ENCODE measurements at places on chromosomes 16 and 17.

- DNase-seq: peak; percentile 17
Measured at GRCh38 chr16:85041219-85042166, 13.9 kb downstream of the KIAA0513 start.

DNA sequence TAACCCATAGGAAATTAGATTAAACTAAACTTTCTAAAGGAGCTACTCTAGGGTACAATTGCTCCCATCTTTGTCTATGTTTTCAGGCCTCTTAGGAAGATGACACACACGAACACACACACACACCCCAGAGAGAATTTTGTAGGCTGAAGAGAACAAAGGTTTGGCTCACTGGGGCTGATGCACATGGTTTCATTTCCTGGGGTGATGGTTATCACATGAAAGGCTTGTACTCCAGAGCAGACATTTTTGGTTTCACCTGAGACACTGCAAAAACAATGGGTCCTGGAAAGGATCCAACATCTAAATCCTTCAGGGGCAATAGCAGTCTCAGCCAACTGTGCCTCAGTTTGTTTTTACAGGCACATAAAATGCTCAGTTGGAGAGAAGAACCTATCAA, 62.8 kb downstream of the GRB7 start:
- no peak for DNase-seq

GRCh38 chr17:73551144-73551543, 93.1 kb downstream of the SDK2 start:
- DNase-seq: no peak

- no peak for DNase-seq
Measured at GRCh38 chr16:18013863-18014262, 322.7 kb downstream of the NPIPA8 start.

GRCh38 chr16:64361753-64362152, 760.1 kb downstream of the CDH11 start:
- no peak for DNase-seq

DNA sequence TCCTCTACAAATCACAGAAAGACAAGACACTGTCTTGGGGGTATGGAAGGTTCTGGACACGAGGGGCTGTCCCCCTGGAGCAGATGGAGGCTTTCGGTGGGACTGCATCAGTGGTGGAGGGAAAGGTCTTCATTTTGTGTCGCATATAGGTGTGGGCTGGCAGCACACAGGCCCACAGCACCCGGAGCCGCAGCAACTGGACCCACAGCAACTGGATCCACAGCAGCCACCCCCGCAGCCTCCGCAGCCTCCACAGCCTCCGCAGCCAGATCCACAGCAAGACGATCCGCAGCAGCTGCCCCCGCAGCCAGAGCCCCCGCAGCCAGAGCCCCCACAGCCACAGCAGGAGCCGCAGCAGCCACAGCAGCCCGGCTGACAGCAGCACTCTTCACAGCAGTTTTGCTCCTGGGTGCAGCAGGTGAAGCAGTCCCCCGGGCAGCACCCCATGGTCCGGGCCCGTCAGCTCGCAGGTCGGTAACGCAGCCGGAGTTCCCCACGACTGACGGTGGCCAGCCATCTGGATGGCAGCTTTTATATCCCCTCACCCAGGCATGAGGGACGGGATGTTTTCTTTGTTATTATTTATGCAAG, at the start of gene KRTAP17-1:
KRTAP17-1 (minus strand) TSS at position 507 of the 591 bp plus-strand sequence; CDS start at position 447, 60 bp downstream.
- DNase-seq: no peak

GRCh38 chr17:80663781-80664206, 119.2 kb downstream of the RPTOR start:
- DNase-seq: peak; percentile 29

DNA sequence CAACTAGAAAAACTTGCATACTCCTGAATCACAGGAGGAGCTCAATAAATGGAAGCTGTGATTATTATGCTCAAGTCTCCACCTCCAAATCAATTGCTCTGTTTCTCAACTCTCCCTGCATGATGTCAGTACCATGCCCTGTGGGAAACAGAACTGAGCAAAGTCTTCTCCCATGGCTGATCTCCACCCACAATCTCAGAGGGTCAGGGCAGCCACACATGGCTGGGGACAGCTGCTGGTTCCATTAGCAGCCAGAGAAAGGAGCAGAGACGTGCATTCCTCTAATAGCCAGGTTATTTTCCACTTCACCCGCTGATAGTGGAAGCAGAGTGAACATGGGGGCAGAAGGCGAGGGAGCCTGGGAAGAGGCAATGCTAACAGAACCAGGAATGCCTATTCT, 85.5 kb upstream of the TMEM132E start:
- no peak for DNase-seq

DNA sequence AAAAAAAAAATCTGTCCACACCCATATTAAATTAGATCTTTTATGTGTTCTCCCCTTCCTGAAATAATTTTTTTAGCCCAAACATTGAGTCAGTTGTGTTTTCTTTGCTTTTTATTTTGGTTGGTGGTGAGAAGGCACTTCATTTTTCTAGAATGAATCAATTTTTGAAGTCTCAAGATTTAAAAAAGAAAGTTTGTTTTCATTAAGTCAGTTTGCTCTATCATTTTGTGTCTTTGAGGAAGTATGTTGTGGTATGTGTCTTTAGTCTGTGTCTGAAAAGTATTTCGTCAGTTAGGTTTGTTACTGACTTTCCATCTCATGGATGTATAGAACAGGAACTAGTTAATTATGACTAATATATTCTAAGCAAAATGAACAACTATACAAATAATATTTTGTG, 3.8 kb downstream of the IGF2BP1 start:
- no peak for DNase-seq

GRCh38 chr16:21644674-21645073, 7.7 kb downstream of the IGSF6 start:
- DNase-seq: no peak

DNA sequence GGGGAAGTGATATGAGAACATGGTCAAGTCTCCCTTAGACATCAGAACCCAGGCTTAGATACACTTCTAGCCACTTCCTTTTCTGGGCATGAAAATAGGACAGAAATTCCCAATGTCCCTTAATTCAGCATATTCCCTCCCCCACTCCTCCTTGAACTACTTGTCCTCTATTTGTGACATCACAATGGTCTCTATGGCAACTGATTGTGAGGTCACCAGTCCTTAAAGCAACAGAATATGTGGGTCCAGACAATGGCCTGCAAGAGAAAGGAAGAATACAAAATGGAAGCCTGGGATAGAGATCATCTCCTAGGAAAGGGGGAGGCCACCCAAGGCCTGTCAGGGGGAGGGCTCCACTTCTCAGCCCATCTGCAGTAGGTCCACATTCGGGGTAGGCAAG, 6.7 kb upstream of the SEZ6 start:
- DNase-seq: no peak

GRCh38 chr17:64306850-64307463, 43.9 kb upstream of the TEX2 start:
- DNase-seq: peak; percentile 9

DNA sequence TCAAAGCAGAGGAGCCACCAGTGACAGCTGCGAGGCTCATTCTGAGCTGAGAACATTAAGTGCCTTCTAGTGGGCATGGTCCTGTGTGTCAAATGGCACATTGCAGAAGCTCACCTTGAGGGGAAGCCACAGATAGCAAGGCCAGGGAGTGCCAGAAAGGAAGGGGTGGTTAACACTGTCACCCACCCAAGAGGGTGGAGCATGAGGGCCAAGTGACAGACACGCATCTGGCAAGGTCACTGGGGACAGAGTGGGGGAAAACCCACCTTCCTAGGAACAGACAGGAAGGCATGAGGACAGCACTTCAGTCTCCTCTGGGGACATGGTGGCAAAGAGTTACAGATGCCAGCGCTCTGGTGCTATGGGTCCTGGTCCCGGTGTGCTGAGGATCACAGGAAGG, 22.1 kb downstream of the NUBP1 start:
- no peak for DNase-seq

DNA sequence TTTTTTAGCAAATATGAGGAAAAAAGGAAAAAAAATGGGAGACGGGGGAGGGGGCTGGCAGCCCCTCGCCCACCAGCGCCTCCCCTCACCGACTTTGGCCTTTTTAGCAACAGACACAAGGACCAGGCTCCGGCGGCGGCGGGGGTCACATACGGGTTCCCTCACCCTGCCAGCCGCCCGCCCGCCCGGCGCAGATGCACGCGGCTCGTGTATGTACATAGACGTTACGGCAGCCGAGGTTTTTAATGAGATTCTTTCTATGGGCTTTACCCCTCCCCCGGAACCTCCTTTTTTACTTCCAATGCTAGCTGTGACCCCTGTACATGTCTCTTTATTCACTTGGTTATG, 1.2 kb upstream of the TMEM88 start:
- DNase-seq: no peak

- no peak for DNase-seq
Measured at GRCh38 chr17:17344507-17345293, 41.5 kb downstream of the NT5M start.

DNA sequence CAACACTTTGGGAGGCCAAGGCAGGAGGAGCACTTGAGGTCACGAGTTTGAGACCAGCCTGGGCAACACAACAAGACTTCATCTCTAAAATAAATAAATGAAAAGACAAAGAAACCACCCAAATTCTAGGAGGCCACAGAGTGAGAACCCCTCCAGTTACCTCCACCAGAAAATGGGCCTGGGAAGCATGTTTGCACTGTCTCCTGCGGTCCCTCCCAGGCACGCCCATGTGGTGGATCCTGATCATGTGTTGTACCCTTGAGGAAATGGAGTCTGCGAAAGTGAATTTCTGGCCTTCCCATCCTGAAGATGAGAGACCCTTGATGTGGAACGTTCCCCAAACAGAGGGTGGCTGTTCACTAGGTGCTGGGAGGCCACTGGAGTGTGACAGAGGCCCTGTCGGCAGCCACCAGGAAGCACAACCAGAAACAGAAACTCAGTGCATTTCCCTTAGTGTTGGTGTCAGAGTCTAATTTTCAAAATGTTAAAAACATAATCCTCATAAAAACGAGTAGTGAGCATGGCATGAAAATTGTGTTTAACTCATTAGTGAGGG, 19.2 kb upstream of the USP22 start:
- no peak for DNase-seq

DNA sequence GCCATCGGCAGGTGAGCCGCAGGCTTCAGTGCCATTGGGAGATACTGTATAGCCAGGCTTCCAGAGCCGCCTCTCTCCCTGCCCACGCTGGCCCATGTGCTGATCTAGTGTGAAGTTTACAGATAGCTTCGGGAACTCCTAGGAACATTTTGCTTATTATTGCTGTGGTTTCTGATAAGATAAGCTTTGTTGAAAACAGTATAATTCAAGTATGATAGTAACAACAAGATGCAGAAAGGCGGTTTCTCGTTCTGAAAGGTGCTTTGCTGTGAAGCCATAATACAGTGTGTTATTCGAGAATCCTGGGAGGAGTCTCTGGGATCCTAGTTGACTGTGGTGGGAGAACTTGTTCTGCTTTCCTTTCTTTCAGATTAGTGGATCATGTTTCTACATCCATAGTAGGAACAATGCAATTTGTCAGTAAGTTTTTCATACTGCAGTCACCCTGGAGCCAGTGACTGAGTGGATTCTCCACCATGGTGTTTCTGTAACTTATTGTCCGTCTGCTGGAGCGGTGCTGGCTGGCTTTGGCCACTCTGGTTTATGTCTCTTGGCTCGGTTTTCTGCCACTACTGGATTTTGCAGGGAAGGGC, 31.5 kb downstream of the RAB11FIP3 start:
- DNase-seq: peak; percentile 67

DNA sequence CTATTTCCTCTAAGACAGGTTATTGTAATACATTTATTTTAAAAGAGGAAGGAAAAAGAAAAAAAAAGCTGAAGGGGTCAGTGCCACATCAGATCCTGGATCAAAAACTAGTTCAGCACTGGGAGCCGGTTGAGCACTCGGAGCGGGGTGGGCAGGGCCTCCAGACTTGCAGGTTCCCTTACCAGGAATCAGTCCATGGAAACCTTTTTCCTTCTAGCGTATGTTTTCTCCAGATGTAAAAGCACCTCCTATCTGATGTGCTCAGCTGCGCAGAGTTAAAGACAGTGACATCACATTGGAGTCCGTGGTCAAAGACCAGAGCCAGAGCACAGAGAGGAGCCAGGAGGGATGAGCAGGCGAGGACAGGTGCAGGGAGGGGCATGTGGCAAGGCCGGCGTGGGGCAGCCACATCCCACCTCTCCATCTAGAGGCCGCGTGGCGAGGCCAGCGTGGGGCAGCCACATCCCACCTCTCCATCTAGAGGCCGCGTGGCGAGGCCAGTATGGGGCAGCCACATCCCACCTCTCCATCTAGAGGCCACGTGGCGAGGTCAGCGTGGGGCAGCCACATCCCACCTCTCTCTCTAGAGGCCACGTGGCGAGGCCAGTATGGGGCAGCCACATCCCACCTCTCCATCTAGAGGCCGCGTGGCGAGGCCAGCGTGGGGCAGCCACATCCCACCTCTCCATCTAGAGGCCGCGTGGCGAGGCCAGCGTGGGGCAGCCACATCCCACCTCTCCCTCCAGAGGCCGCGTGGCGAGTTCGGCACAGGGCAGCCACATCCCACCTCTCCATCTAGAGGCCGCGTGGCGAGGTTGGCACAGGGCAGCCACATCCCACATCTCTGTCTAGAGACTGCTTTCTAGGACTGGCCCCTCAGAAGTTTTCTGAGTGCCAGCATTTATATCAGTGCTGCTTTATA, 166.8 kb upstream of the CHMP6 start:
- DNase-seq: no peak

- DNase-seq: no peak
Measured at GRCh38 chr16:2511128-2511800, 2.5 kb upstream of the ATP6V0C start.

DNA sequence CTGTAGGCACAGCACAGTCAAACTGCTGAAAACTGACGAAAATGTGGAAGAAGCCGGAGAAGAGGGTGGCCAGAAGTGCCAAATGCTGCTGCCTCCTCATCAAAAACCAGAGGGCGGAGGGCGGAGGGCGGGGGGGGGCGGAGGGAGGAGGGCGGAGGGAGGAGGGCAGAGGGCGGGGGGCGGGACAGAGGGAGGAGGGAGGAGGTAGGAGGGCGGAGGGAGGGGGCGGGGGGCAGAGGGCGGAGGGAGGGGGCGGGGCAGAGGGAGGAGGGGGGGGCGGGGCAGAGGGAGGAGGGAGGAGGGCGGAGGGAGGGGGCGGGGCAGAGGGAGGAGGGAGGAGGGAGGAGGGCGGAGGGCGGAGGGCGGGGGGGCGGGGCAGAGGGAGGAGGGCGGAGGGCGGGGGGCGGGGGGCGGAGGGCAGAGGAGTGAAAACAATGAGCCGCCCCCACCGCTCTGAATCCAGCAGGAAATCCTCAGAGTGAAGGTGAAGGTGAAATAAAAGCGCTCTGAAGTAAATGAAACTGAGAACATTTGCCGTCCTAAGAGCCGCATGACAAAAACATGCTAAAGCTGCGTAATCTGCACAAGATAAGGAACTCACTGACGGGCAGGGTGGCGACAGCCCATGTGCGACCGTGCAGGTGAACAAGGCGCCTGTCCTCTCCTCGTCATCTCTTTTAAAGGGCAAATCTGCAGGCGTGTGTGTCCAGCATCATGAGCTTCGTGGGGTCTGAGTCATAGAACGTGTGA, 22.6 kb upstream of the CBFA2T3 start:
- no peak for DNase-seq

- peak; percentile 29 for DNase-seq
Measured at GRCh38 chr17:73228748-73229236, 32.9 kb downstream of the CPSF4L start.
